ENCODE measurements at places on chromosomes 5 and 9.
A peak's percentile ranks its signal among the peaks of the same experiment; 100 is the strongest.

DNA sequence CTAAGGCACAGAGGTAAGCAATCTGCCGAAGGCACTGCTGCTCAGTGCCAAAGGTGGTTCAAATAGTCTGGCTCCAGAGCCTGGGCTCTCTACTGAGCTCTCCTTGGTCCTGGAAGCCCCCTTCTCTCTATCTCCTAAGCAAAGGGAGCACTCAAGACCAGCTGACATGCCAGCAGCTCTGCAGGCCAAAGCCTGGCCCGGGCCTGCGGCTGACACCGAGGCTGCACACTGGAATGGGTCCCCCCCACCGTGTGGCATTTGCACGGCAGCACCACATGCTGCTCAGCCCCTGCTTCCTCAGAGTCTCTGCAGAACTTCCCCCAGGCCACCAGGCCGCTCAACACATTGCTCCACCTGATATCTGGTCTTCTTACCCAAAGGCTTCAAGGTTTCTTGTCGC is 57.8 kb upstream of the GOLPH3 start:
- H3K36me3 ChIP-seq, result no peaks in the 10 kb centered on the region
- H3K4me3 ChIP-seq, result no peak overlapping the region
- H3K27me3 ChIP-seq, result no peaks in the 10 kb centered on the region
- peaks cover 13% of the 10 kb centered on the region for H3K4me1 ChIP-seq
- no peak overlapping the region for H3K27ac ChIP-seq
- DNase-seq, result no peak

DNA sequence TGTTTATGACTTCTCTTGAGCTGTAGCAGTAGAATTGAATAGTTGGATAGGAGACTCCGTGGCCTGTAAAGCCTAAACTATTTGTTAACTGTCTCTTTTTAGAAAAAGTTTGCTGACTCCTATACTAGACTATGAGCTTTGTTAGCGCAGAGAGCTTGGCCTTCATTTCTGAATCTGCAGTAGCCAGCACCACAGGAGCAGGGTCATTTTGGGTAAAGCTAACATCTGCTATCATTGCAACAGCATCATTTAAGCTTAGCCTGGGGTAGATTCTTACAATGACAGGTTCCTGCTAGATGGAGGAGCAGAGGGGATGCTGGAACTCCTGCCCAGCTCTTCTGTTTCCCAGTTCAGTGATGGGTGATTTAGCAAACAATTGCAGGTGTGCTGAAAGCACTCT is 133.7 kb upstream of the ASTN2 start:
- no peak for DNase-seq
- no peaks in the 10 kb centered on the region for H3K27me3 ChIP-seq
- H3K4me3 ChIP-seq, result no peak overlapping the region
- H3K36me3 ChIP-seq, result no peaks in the 10 kb centered on the region

GRCh38 chr5:19855031-19855430 is 133.0 kb downstream of the CDH18 start:
- no peaks in the 10 kb centered on the region for H3K27me3 ChIP-seq
- no peaks in the 10 kb centered on the region for H3K36me3 ChIP-seq
- no peak overlapping the region for H3K27ac ChIP-seq
- no peak for DNase-seq

- no peaks in the 10 kb centered on the region for H3K36me3 ChIP-seq
- H3K4me3 ChIP-seq, result no peak overlapping the region
- no peak for DNase-seq
- H3K4me1 ChIP-seq, result peaks cover 3% of the 10 kb centered on the region
- H3K27me3 ChIP-seq, result no peaks in the 10 kb centered on the region
Measured at GRCh38 chr5:122375801-122376200, 63.8 kb downstream of the SNCAIP start.

DNA sequence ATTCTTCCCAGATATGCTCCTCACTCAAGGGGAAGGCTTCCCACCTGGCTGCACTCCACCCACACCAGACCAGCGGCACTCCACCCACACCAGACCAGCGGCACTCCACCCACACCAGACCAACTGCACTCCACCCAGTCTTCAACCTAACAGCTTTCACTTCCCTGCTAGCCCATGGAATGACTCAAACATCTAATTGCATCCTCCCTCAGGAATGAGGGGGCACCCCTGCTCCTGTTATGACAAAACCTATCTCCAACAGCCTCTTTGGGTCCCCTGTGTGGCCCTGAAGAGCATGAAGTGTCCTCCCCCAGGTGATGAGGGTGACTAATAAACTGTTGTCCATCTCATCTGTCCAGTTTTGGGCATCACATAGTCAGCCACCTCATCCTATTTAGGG is 556.6 kb upstream of the TUSC1 start:
- H3K36me3 ChIP-seq, result no peaks in the 10 kb centered on the region
- no peak overlapping the region for H3K4me3 ChIP-seq
- H3K27ac ChIP-seq, result no peak overlapping the region
- no peak for DNase-seq
- H3K4me1 ChIP-seq, result no peaks in the 10 kb centered on the region

DNA sequence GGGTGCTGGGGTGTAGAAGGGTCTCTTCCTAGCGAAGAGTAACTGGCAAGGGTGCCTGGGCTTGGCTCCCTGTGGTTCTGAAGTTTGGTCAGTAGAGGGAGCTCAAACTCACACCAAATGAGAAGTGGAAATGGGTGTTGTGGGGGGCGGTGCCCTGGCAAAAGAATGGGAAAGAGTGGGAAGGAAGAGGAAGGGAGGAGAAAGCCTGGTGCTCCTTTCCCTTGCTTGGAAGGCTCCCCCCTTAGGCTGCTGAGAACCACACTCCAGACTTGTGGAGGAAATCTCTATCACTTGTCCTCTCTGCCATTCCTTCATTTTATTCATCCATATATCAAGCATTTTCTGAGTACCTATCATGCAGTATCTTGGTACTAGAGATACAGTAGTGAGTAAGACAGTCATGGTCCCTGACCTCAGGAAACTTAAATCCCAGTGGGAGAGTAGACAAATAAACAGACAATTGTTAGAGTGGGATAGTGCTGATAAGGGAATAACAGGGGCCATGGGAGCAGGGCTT is 13.0 kb downstream of the SLC4A9 start:
- DNase-seq, result peak; percentile 80
- H3K4me1 ChIP-seq, result no peaks in the 10 kb centered on the region
- H3K27me3 ChIP-seq, result no peaks in the 10 kb centered on the region
- no peak overlapping the region for H3K4me3 ChIP-seq
- H3K36me3 ChIP-seq, result no peaks in the 10 kb centered on the region
- no peak overlapping the region for H3K27ac ChIP-seq
